ENCODE measurements at places on chromosomes 7 and 10.

DNA sequence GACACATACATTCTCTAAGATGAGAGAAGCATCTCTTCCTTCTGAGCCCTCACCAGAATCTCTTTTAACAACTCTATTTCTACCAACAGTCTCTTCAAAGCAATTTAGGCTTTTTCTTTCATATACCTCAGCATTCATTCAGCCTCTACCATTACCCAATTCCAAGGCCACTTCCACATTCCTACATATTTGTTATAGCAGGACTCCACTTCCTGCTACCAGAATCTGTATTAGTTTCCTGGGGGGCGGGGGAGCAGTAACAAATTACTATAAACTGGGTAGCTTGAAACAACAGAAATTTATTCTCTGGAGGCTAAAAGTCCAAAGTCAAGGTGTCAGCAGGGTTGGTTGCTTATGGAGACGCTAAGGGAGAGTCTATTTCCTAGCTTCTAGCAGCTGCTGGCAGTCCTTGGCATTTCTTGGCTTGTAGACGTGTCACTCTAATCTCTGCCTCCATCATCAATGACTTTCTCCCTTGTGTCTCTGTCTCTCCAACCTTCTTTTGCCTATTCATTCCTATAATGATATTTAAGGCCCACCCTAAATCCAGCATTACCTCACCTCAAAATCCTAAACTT, 7.4 kb downstream of the PRPS1L1 start:
- DNase-seq: no peak

- no peak for DNase-seq
These were observed 2.0 kb upstream of the CTBP2 start for GRCh38 chr10:125162120-125162931.

- no peak for DNase-seq
These were observed 59.7 kb upstream of the PIP4K2A start for GRCh38 chr10:22774102-22774501.

GRCh38 chr7:80386686-80387085, 125.2 kb downstream of the GNAT3 start:
- no peak for DNase-seq

- DNase-seq: no peak
These were observed 8.0 kb downstream of the CALHM3 start for GRCh38 chr10:103470761-103471653.

DNA sequence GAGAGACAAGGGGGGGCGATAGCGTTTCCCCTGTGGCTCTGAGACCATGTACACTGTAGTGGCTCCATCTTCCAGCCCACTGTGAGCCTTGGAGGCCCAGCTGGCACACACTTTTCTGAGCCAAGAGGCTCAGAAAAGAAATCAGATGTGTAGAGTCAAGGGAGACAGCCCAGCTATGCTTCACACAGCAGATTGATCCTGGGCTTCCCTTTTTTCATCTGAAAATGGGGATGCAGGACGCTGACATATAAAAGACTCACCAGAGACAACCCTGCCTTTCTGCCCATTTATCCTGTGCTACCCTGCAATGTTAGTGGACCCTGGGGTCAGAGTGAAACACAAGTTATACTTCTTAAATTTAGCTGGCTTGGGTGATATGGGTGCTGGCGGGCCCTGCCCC, 14.3 kb downstream of the TMEM273 start:
- no peak for DNase-seq
